Stimulated activated CD8-positive, alpha-beta memory T cell treated with anti-CD3 and anti-CD28 coated beads, Interleukin-15, amount 100 ng/mL, for 1 hour (primary cell): ENCODE measurements at places on chromosomes 1 and 21.

DNA sequence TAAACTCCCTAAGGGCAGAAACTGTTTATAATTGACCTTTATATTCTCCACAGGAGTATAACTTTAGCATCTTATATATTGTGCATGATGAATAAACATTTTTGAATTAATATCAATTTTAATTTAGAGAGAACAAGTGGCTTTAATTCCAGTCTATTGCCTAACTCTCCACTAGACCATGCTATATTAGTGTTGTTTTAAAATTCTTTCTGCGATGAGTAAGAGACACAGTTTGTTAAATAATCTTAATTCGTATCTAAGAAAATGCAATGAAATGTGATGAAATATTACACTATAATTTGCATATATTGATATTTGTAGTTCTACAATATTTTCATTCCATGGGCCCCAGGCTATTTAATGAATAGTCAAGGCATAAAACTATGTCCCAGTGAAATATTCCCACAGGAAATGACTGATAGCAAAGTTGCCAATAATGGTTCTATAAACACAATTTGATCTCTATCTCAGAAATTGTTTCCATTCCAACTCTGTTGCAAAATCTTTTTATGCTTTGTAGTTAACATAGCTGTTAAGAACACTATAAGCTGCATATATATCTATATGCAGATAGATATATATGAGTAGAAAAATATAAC is 2.9 kb upstream of the SYDE2 start:
- no peak for DNase-seq

- DNase-seq: no peak
Measured at GRCh38 chr1:208279826-208280588, 35.8 kb upstream of the PLXNA2 start.

- no peak for DNase-seq
Measured at GRCh38 chr1:159341736-159342135, 39.6 kb downstream of the FCER1A start.

- DNase-seq: no peak
Measured at GRCh38 chr1:225541383-225541782, 111.5 kb downstream of the ENAH start.

GRCh38 chr1:234327577-234328164 is 45.6 kb upstream of the COA6 start:
- no peak for DNase-seq

DNA sequence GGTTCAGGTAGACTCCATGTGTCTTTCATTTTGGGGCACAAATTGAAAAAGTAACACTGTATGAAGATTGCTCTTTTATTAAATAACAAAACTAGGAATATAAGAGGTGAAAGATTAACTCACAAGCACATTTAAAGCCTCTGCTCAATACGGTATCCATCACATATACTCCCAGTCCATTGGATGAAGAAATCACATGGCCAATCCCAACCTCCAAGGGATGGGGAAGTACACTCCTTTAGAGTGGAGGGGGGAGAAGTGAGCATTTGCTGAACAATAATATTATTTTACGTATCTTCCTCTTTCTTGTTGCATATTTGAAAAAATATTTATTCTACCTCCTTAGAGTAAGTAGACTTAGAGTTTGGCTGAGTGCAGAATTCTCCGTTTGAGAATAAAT is 316.5 kb downstream of the LMX1A start:
- DNase-seq: no peak

DNA sequence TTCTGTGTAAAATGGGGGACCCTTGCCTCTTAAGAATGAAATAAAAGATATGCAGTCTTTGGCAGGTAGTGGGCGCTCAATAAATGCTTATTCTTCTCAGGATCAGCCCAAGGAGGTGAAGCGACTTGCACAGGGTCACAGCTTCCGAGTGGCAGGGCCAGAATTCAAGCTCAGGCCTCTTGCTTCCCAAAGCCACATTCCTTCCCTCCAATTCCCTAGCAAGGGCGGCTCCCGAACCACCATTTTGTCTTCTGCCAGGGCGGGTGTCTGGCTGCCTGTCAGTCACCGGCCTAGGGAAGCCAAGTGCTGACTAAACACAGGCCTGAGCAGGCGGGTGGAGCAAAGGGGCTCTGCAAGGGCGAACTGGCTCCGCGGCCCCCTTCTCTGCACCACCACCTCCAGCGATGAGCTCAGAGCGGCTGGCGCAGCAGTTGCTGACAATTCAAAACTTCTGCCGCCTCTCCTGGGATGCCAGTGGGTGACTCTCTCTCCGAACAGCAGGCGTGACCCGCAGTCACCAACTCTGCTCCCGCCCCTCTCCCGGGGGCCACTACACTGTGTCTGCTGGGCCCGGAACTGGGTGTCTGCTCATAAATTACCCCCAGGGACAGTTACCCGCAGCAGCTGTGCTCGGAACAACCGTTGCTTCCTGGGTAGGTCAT is 10.8 kb downstream of the GPR3 start:
- DNase-seq: no peak

DNA sequence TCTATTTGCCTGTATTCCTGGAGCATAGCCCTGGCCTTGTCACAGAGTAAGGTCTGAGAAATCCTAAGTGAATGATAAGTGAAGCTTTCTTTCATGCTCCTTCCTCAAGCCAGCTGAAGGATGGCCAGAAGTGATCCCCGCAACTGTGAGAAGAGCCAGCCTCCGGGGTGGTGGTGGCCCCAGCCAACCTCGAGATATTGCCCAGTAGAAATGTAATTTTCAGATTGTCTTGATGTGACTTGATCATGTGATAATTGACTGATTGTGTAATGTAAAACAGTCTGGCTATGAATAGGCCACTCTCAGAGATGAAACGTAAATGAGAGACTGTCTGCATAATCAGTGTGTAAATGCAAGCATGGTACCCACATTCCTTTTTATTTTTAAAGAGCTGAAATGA is 242.4 kb upstream of the CAMK1G start:
- DNase-seq: no peak

DNA sequence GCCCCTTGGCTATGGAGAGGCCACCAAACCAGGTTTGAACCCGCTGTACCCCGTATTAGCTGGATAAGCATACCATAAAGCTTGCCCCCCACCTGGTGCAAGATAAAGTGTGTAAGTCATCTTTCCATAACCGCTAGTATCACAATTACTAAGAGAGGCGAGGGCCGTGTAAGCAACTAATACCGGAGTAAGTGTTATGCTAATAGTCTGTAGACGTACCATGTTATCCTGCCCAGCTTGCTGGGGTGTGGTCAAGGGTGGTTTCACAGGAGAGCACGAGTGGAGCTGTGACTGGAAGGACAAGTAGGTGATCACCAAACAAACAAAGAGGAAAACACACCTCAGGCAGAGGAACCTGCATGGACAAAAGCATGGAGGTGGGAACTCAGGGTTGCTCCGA is 3.6 kb upstream of the TNFRSF1B start:
- no peak for DNase-seq

GRCh38 chr1:93779540-93780165 is 98.0 kb upstream of the BCAR3 start:
- no peak for DNase-seq

DNA sequence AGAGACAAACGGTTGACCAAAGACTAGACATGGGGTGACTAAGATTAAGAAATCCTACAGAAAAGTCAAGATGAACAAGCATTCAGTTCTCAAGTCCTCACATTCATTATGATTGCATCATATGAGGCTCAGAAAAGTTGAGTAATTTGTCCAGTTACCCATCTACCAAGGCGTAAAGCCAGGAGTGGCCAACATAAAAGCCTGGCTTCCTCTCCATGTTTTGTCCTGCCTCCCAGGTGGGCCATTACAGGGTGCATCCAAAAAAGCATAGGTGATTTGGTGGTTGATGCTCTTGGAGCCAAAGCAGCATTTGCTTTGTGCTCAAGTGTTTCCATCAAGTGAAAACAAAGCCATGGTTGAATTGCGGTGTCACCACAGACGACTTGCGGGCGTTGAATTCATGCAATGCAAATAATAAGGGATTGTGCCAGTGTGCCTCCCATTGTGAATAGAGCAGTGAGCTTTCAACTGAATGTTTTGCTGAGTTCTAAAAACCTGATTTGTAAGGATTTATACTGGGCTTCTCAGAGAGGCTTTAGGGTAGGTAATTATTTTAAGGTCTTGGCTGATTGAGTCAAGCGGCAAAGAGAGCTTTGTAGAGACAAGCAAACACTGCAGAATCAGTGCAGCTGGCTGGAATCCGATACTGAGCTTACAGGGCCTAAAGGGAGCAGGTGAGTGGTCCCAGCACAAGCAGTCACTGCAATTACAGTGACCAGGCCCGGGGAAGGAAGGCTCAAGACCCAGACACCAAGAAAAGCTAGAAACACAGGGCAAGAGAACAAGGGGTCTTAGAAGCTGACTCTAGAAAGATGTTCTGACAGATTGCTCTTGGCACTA is 54.1 kb downstream of the KCNJ15 start:
- DNase-seq: no peak

GRCh38 chr1:200310824-200311223 is 99.0 kb downstream of the ZNF281 start:
- no peak for DNase-seq

DNA sequence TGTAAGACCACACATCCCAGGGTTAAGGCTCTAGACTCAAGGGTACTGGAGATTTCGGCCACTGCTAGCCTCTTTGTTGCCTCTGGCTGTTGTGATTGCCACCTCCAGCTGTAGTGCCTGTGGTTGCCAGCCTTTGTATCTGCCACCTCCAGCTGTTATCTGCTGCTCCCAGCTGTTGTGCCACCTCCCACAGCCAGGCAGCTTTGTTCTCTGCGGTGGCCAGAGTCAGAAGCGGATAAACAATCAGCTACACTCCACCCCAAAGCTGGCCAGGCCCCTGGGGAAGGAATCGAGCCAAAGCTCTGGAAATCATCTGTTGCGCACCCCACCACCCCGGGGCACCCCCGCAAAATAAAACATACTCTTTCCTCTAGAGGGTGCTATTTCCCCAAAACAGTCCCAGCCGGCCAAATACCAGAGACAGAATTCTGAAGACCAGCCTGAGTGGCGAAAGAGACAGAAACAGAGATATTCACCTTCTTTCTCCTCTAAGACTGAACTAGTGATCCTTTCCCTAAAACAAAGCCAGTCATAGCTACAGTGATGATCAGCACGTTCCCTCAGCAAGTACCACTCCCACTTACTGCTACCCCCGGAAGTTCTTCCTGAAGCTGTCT is 14.8 kb upstream of the PIGM start:
- no peak for DNase-seq

DNA sequence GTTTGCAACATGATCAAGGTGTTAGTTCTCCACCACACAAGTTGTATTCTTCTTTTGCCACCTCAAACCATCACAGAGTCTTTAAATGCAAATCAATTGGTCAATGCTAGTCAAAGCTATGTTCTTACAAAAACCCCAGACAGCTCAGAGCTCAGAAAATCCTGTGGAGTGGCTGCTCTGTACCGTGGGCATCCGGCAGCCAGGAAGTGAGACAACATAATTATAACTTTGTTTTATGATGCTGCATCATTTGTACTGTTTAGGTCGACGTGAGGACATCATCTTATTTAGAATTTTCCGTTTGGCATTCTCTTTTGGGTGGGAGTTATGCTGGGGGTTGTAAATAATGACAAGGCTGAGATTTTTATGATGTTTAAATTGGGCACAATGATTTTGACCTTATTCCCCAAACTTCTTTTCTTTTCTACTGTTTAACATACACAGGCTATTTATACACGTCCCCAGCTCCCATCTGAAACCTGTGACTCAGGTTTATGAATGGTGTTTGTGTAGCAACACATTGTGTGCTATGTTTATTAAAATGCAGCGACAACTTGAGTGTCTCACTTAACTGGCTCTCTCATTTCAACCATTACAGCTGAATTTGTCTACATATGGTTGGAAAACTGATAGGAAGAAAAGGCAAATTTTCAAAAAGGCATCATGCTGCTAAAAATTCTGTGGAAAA is 124.0 kb downstream of the CNIH3 start:
- DNase-seq: no peak
